ENCODE measurements at places on chromosomes 6 and 20.

DNA sequence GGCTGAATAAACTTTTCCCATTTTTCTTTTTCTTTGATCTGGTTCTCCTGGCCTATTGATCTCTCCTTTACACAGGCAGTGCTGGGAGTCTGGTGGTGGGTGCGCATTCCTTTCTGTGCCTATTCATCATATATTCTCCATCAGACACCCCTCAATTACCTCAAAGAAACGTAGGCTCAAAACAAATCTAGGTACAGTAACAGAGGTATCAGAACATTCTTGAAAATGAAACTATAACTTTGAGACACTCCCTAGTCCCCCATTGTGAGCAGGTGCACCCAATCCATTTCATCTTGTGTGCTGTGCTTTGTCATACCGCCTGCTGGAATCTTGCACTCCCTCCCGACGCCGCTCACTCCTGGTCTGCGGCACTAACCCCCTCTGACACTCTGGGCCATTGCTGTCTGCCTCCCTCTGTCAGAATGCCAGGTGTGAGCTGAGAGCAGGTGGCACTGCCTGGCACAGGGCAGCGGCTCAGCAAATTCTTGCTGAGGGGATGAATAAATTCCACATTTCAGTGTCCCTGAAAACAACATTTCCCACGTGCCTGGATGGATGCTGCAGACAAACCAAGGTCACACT, 303.4 kb upstream of the EXOC2 start:
- H3K4me3 ChIP-seq = no peak overlapping the region
- H3K36me3 ChIP-seq = no peaks in the 10 kb centered on the region
- no peak overlapping the region for H3K27ac ChIP-seq
- no peaks in the 10 kb centered on the region for H3K4me1 ChIP-seq
- no peak for DNase-seq

GRCh38 chr6:84151669-84152068, 75.8 kb downstream of the CEP162 start:
- DNase-seq = no peak
- H3K36me3 ChIP-seq = peaks cover 8% of the 10 kb centered on the region
- H3K4me3 ChIP-seq = no peak overlapping the region
- no peak overlapping the region for H3K27ac ChIP-seq
- H3K27me3 ChIP-seq = no peaks in the 10 kb centered on the region
- no peaks in the 10 kb centered on the region for H3K4me1 ChIP-seq

GRCh38 chr6:170253910-170254269, 37.0 kb downstream of the DLL1 start:
- H3K27ac ChIP-seq = no peak overlapping the region
- no peaks in the 10 kb centered on the region for H3K36me3 ChIP-seq
- no peaks in the 10 kb centered on the region for H3K4me1 ChIP-seq
- no peak overlapping the region for H3K4me3 ChIP-seq
- no peaks in the 10 kb centered on the region for H3K27me3 ChIP-seq

- peaks cover 26% of the 10 kb centered on the region for H3K4me1 ChIP-seq
- no peak for DNase-seq
- H3K36me3 ChIP-seq = no peaks in the 10 kb centered on the region
- no peak overlapping the region for H3K27ac ChIP-seq
- no peaks in the 10 kb centered on the region for H3K27me3 ChIP-seq
Measured at GRCh38 chr6:10271982-10272381, 142.9 kb downstream of the TFAP2A start.

DNA sequence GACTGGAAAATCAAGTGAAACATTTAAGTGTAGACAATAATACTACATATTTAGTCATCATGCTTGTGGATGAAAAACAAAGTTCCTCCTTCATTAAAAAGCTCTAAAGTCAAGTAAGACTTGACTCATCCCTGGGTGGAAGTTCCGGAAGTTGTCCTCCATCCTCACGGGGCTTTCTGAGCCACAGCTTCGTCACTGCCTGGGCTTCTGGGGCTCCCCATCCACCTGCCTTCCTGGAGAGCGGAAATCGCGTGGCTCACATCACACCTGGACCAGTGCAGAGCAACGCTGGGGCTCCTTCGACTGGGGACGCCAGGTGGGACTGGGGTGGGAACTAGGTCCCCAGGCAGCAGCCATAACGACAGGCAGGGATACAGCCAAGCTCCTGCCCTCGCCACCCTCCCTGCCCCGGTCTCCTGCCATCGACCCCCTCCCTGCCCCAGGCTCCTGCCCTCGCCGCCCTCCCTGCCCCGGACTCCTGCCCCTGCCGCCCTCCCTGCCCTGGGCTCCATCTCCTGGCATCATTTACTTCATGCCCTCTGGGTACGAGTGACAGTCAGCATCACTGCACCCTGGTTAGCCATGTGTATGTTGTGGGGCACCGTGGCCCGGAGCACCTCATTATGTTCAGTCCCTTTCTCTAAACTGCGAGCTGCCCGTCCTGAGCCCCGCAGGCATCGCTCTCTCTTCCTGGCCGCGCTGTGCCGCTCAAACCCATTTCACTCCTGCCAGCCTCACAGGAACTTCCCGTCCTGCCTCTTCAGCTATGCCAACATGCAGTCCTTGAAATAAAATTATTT, 12.9 kb downstream of the THBS2 start:
- no peak overlapping the region for H3K27ac ChIP-seq
- H3K4me3 ChIP-seq = no peak overlapping the region
- DNase-seq = no peak
- no peaks in the 10 kb centered on the region for H3K36me3 ChIP-seq

DNA sequence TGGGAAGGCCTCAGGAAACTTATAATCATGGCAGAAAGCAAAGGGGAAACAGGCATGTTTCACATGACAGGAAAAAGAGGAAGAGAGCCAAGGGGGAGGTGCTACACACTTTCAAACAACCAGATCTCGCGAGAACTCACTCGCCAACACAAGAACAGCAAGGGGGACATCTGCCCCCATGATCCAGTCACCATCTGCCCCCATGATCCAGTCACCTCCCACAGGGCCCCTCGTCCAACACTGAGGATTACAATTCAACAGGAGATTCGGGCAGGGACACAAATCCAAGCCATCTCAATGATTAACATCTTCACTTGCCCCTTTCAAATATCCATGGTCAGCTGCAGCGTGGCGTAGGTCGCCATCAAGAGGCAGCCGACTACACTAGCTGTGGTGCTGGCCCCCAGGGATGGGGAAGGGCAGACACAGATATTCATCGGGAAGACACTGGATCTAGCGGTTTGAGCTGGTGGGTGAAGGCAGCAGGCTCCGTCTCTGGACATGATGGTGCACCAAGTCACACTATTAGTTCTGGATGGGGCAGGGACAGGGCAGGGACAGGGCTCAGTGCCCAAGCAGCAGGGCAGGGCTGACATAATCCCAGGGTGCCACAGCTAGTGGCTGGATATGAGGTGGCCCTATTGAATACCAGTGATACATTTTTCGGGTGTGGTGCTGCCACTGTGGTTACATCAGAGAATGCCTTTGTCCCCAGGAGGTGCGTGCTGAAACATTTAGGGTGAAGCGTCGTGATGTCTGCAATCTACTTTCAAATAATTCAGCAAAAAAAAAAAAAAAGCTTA, 31.6 kb downstream of the TUBB2B start:
- H3K4me3 ChIP-seq = peak overlapping the region; percentile 23
- H3K4me1 ChIP-seq = peaks cover 38% of the 10 kb centered on the region
- no peaks in the 10 kb centered on the region for H3K36me3 ChIP-seq

GRCh38 chr20:56385130-56385529, 6.9 kb downstream of the AURKA start:
- H3K4me3 ChIP-seq = no peak overlapping the region
- no peak for DNase-seq
- peaks cover 79% of the 10 kb centered on the region for H3K36me3 ChIP-seq
- H3K27ac ChIP-seq = no peak overlapping the region
- H3K27me3 ChIP-seq = no peaks in the 10 kb centered on the region

DNA sequence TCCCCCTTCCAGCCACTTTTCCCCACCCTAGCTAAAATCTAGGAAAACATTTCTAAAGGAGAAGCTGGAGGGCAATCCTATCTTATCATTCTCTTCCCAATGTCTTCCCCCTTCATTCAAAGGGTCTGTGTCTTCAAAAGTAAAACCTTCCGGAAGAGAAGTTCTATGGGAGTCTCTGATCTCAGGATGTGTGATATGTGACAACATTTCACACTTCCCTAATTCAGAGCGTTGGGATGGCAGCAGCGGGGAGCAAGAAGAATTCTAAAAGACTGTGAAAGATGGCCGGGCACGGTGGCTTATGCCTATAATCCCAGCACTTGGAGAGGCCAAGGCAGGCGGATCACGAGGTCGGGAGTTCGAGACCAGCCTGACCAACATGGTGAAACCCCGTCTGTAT, 65.4 kb upstream of the AKIRIN2 start:
- no peak overlapping the region for H3K4me3 ChIP-seq
- H3K27me3 ChIP-seq = no peaks in the 10 kb centered on the region
- 0 out of 2 replicates have a peak, but pooled peaks cover 2% of the 10 kb centered on the region for H3K4me1 ChIP-seq
- DNase-seq = no peak
- no peak overlapping the region for H3K27ac ChIP-seq

DNA sequence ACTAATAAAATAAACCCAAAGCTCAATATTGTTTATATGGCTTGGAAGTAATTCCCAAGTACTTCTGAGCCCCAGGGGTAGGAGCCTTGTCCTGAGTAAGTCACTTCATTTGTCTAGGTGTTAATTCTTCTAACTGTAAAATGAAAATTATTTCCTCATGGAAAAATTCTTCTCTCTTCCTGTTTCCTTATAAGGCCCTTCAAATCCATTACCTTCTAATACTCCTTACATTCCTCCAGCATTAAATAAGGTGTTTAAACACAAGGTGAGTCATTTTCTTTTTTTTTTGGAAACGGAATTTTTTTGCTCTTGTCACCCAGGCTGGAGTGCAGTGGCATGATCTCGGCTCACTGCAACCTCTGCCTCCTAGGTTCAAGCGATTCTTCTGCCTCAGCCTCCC, 41.9 kb downstream of the PRR18 start:
- DNase-seq = no peak
- peaks cover 15% of the 10 kb centered on the region for H3K4me1 ChIP-seq
- H3K27ac ChIP-seq = no peak overlapping the region
- H3K36me3 ChIP-seq = no peaks in the 10 kb centered on the region

- DNase-seq = no peak
- H3K4me3 ChIP-seq = no peak overlapping the region
- H3K4me1 ChIP-seq = no peaks in the 10 kb centered on the region
- no peaks in the 10 kb centered on the region for H3K27me3 ChIP-seq
Measured at GRCh38 chr20:35049776-35050352, 42.7 kb downstream of the TRPC4AP start.

DNA sequence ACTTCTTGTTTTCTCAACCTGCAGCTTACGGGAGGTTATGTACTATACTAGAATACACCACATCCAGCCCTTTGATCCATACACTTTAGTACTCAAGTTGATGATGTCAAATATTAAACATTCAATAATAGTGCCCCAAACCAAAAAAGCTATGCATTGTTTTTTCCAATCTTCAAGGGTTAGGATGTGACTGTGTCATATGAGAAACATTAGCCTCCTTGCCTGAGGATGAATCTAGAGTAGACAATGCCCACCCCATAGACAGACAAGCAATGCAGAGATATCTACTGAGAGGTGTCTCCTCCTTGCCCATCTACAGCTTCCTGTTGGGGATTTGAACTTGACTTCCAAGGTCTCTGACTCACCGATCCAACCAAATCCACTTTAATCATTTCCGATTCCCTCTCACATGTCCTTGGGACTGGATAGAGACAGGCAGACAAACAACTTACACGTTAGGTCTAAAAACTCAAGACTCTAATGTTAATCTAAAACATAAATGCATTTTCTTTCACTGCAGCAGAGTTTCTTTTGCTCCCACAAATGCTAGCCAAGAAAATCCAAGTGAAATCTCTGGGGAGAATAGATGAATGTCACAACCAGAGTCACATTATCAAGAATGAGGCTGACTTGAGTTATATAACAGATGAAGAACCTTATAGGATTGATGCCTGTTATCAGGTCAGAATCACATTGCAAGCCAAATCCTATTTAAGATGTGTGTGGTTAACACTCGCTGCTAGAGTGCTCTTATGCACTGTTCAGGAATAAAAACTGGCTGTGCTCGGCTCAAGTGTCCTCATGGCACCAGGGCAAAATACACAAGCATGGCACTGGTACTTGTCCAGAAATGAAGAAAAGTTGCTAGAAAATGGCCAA, 75.5 kb upstream of the TNFAIP3 start:
- no peaks in the 10 kb centered on the region for H3K27me3 ChIP-seq
- no peak for DNase-seq
- H3K27ac ChIP-seq = no peak overlapping the region
- no peak overlapping the region for H3K4me3 ChIP-seq

DNA sequence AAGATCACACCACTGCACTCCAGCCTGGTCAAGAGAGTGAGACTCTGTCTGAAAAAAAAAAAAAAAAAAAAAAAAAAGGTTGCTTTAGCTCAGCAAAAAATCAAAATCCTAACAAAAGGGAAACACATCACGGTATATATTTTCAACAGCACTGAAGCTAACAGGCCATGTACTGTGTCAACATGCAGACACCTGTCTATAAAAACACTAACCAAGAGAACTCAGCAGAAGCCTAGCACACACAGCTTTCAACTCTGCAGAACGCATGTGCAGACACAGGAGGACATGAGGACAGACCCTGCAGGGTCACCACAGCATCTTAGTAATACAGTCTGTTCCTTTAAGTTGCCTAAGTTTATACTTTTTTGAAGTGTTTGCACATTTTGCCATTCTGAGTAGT, 13.5 kb downstream of the NINL start:
- no peaks in the 10 kb centered on the region for H3K36me3 ChIP-seq
- no peak overlapping the region for H3K27ac ChIP-seq
- H3K4me3 ChIP-seq = no peak overlapping the region
- H3K4me1 ChIP-seq = peaks cover 9% of the 10 kb centered on the region
- no peaks in the 10 kb centered on the region for H3K27me3 ChIP-seq

DNA sequence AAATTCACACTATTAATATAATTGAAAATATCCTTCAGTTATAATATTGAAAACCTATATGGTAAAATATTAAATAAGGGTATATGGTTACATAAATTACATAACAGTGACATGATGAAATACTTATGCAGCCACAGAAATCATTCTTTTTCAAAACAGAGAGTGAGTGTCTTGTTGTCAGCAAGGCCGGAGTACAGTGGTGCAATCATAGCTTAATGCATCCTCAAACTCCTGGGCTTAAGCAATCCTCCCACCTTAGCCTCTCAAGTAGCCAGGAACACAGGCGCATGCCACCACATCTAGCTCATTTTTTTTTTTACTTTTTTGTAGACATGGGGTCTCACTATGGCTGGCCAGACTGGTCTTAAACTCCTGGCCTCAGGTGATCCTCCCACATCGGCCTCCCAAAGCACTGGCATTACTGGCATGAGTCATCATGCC, 40.4 kb downstream of the FAM8A1 start:
- H3K4me1 ChIP-seq = no peaks in the 10 kb centered on the region
- no peak for DNase-seq
- H3K27me3 ChIP-seq = no peaks in the 10 kb centered on the region

- peak within 1 kb of the TSS; percentile 98 for H3K4me3 ChIP-seq
- H3K36me3 ChIP-seq = no peaks in the 10 kb centered on the region
- DNase-seq = peak; percentile 97
Measured at GRCh38 chr6:43075670-43076463, at the start of gene PTK7. Gene PTK7, plus strand, starts transcription at chr6:43076314. Its CDS starts 175 bp downstream, at chr6:43076489.

GRCh38 chr6:132087391-132087790, 136.2 kb upstream of the CCN2 start:
- DNase-seq = no peak
- no peak overlapping the region for H3K27ac ChIP-seq
- H3K27me3 ChIP-seq = no peaks in the 10 kb centered on the region
- H3K4me1 ChIP-seq = peaks cover 23% of the 10 kb centered on the region

All from GM23338 (cell line).